Stimulated activated naive CD4-positive, alpha-beta T cell treated with Interleukin-2 at 50 U/mL for 16 hours (primary cell): ENCODE measurements at places on chromosomes 7 and 10.

DNA sequence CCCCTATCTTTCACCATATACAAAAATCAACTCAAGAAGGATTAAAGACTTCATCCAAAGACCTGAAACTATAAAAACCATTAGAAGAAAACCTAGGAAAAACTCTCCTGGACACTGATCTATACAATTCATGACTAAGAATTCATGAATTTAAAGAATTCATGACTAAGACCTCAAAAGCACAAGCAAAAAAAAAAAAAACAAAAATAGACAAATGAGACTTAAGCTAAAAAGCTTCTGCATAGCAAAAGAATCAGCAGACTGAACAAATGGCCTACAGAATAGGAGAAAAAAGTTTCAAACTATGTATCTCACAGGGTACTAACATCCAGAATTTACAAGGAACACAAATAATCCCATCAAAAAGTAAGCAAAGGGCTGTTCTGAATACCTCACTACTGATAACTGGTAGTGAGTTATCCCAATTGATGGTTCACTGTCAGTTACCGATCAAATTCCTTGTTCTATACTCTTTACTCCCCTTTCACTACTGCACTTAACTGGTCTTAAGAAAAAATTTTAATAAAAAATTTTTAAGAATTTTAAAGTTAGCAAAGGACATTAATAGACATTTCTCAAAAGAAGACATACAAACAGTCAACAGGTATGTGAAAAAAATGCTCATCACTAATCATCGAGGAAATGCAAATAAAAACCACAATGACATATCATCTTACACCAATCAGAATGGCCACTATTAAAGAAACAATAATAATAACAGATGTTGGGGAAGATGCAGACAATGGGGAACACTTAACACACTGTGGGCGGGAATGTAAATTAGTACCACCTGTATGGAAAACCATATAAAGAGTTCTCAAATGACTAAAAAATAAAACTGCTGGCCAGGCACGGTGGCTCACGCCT is 33.2 kb downstream of the KMT2C start:
- DNase-seq: no peak

GRCh38 chr7:81788246-81788645 is 18.4 kb upstream of the HGF start:
- DNase-seq: no peak

- no peak for DNase-seq
These were observed 2.2 kb upstream of the HSPB1 start for GRCh38 chr7:76300166-76300731.

GRCh38 chr10:12484941-12485805 is 135.8 kb downstream of the CAMK1D start:
- no peak for DNase-seq

DNA sequence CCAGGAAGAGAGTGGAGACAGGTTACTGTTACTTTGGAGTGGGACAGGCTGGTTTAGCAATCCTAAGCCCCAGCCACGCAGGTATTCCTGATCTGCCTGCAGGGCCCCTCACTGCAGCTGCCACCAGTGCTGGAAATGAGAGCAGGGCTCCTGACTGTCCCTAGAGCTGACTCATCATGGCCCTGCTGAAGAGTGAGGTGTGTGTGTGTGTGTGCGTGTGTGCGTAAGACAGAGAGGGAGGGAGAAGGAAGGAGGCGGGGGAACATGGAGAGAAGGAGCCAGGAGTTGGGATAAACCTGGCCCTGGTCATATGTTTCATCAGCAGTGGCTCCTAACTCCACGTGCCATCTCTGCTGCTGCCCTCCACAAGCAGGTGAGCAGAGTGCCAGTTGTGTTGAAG is 3.6 kb downstream of the FOXI2 start:
- no peak for DNase-seq

GRCh38 chr7:5351507-5352265 is 68.9 kb downstream of the SLC29A4 start:
- no peak for DNase-seq

- no peak for DNase-seq
These were observed 223.5 kb upstream of the PHYHIPL start for GRCh38 chr10:58952747-58953466.

GRCh38 chr10:132916421-132916841 is 25.9 kb downstream of the CFAP46 start:
- no peak for DNase-seq

DNA sequence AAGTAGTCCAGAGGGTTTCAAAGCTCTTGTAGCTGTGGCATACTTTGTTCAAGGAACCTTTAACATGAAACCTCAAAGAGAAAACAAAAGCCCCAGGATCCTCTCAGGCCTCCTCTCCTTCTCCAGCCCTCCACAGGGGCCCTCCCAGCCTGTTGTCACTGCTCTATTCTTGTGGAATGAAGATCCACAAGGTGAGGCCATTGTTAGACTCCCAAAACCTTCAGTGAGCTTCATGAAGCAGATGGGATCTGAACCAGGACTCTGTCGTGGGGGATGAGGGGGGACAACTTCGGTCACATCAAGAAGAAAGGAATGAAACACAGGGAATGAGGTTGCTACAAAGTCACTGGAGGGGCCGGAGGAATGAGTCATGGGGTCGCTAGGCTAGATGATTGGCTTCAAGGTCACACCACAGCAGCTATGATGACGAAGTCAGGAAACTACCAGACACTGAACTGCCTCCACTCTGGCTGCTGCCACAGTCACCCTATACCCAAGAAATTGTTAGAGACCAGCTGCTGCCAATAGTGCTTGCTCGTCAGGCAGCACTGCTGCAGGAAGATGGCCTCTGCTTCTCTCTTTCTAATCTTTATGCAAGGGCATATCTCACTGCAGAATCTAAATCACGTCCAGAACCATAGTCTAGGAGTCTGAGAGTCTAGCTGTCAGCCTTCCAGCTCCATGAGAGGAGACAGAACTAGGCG is 208.8 kb downstream of the HIBADH start:
- no peak for DNase-seq
